Naive thymus-derived CD4-positive, alpha-beta T cell (primary cell): ENCODE measurements at places on chromosomes 4 and X. TPM values are rescaled to one million over a fixed set of nuclear protein-coding genes. Genes with fewer than 3 reads are reported as not detected.
A peak's percentile ranks its signal among the peaks of the same experiment; 100 is the strongest.

GRCh38 chr4:151808120-151808529, 47.3 kb upstream of the GATB start:
- no peak for DNase-seq

Gene ERVMER34-1
- polyA plus RNA-seq, result not detected

GRCh38 chr4:105232374-105232773, 85.7 kb downstream of the TET2 start:
- no peak for DNase-seq

- DNase-seq, result no peak
Observed at GRCh38 chr4:173316060-173316459, 18.1 kb downstream of the HMGB2 start.

DNA sequence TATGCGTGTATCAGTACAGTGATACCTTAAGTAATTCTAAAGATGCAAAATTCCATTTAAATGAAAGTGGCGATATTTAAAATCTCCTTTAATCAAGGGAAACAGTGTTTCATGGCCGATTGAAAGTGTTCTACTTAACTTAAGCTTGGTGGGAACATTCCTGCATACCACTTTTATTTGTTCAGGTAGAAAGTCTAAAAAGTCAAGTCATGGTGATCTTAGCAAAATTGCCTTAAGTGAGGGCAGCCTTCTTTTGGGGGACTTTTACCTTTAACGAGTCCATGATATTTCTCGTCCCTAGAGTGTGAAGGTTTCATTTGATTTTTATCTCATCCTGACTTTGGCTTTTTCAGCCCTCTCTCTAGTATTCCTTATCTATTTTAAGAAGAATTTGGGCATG, 149.2 kb downstream of the KDM6A start:
- DNase-seq, result no peak

GRCh38 chrX:20320461-20321159, 53.9 kb upstream of the RPS6KA3 start:
- DNase-seq, result no peak

Gene AMOT
- polyA plus RNA-seq, result 0.44 TPM

GRCh38 chr4:80071604-80072227, 1.3 kb downstream of the ANTXR2 start:
- DNase-seq, result no peak

DNA sequence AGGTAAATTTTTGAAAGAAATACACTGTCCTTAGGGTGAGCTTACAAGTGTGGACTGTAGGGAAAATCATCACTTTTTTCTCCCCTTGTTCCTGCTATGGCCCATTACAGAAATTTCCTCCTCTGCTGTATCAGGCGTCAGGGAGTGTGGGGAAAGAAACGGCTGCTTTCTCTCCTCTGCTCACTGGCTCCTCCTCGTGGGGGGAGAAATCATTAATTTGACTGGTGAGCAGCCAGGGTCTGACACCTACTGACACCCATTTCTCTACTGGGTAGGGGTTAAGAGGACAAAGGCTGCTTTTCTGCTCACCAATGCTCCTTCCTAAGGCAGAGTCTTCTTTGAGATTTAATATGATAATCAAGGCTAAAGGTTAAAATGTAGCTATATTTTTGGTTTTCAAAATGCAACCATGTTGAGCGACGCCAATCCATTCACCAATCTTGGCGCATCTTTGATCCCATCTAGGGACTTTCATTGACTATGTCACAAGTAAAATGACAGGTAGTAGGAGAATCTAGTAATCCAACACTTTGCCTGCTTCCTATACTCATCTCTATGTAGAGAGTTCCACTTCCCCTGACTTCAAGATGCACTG, 25.1 kb downstream of the SETD7 start:
- DNase-seq, result peak; percentile 50

- no peak for DNase-seq
Observed at GRCh38 chr4:146232131-146232722, 17.9 kb downstream of the REELD1 start.

DNA sequence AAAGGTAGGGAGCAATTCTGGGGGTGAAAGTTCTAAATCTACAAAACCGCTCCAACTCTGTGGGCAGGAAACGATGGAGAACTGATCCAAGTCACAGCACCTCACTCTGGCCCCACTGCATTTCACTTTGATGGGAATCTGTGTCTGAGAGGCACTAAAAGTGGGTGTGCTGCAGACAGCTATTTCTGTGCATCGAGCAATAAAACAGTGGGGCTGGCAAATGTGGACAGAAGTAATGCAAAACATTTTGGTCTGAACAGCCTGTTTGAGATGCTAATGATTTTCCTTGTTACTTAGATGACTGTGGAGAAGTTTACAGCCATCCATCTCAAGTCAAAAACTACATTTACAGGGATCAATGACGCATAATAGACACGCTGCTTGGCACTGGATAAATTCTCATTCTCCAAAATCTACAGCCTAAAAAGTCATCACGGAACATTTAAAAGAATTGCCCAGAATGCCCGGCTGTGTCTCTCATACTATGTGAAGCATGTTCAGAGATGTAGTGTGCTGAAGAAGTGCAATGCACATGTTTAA, 1671.6 kb upstream of the TENM3 start:
- no peak for DNase-seq

Gene GYPB
- polyA plus RNA-seq, result not detected

GRCh38 chr4:80189956-80190677, 7.2 kb upstream of the PRDM8 start:
- no peak for DNase-seq

Gene FATE1
- polyA plus RNA-seq, result not detected
